ENCODE measurements at places on chromosomes 3 and 15.

GRCh38 chr3:178508443-178508825, 27.8 kb upstream of the KCNMB2 start:
- DNase-seq = no peak

- DNase-seq = no peak
These were observed 164.6 kb downstream of the GMNC start for GRCh38 chr3:190697901-190698300.

- DNase-seq = no peak
These were observed 272.3 kb downstream of the IL5RA start for GRCh38 chr3:2837910-2838309.

GRCh38 chr3:106366352-106366751, 497.5 kb upstream of the CBLB start:
- no peak for DNase-seq

DNA sequence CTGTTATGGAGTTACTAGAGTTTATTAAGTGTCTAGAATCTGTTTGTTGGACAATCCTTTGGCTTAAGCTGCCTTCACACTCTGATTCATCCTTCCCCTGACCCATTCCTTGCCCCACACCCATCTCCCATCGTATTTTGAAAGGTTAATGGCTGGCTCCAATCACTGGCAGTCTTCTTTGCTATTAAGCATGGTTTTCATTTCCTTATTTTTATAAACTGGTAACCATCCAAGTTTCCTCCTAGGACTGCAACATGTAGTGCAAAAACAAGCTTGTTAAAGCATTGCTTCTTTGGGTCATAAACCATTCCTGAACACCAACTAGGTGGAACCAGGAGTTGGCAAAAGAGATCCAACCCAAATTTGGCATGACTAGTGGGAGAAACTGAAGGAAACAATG, 148.4 kb downstream of the DTWD1 start:
- no peak for DNase-seq

GRCh38 chr15:74278207-74278606, 42.1 kb downstream of the CCDC33 start:
- no peak for DNase-seq

DNA sequence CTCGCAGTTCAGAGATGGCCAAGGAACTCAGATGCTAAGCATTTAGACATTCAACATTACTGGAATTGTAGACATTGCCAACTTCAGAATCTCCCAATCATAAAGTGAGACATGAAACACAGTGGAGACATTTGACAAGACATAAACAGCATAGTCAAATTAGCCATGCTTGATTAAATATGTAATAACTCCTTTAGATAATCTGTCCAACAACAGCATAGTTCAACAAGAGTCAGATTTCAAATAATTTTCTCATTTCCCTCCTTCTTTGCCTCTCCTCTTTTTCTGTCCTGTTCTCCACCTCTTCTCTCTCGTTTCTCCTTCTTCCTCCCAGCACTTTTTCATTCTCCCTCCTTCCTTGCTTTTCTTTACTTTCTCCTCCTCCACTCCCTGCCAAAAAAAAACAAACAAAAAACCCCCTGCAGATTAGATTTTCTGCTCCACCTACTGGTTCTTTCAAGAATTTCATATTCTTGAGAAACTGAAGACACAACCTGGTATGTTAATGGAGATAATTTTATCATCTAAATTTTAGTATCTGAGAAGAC, 20.2 kb downstream of the CPOX start:
- DNase-seq = no peak

DNA sequence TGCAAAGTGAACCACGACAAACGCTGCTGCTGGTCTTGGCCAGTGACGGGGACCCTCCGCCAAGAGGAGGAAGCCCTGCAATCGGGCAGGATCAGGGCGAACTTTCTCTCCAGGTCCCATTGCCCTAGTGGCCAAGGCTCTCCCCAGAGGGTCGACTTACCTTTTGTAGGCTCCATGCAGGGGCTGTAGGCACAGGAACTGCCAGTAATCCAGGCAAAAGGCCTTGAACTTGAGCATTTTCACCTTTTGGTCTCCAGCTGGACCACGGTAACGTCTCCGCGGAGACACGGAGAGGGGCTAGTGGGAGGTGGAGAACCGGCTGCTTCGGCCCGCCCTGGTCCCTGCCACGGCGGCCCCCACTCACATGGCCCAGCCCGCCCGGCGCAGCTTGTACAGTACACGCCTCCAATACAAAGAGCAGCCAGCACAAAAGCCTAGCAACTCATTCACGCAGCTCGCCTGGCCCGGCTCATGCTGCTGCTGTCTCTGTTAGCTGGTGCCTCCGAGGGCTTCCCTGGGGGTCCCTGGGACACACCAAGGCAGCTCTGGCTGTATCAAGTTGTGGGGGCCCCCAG, 31.0 kb downstream of the IQSEC1 start:
- no peak for DNase-seq

- DNase-seq = no peak
These were observed 22.2 kb downstream of the DUSP7 start for GRCh38 chr3:52034212-52034611.

DNA sequence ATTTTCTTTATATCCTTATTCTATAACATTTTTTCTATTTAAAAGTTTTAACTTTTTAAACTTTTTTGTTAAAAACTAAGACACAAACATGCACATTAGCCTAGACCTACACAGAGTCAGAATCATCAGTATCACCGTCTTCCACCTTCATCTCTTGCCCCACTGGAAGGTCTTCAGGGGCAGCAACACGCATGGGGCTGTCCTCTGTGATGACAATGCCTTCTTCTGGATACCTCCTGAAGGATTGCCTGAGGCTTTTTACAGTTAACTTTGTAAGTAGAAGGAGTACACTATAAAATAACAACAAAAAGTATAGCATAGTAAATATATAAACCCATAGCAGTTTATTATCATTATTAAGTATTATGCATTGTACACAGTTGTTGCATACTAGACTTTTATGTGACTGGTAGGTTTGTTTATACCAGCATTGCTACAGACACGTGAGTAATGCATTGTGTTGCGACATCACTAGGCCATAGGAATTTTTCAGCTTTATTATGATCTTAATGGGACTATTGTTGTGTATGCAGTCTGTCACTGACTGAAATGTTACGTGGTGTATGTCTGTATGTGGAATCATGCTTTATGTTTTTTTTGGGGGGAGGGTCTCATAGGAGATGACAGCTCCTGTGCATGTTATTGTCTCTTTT, 18.2 kb downstream of the ATP1B3 start:
- no peak for DNase-seq

DNA sequence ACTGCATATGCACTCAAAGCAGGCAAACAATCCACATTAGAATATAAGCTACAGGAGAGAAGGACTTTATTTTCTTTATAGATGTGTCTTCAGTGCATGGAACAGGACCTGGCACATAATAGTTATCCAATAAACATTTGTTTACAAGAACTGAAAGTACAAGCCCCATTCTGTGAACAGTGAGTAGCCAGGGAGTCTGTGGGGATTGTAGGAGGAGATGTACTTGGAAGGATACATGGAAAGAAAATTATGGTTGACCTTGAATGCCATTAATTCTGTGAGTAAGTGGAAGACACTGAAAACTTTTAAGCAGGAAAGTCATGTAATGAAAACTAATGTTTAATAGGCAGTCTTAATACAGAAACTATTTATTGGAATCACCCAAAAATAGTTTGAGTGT, 28.3 kb downstream of the MASP1 start:
- DNase-seq = no peak

GRCh38 chr15:38373016-38373415, 80.9 kb upstream of the FAM98B start:
- no peak for DNase-seq

DNA sequence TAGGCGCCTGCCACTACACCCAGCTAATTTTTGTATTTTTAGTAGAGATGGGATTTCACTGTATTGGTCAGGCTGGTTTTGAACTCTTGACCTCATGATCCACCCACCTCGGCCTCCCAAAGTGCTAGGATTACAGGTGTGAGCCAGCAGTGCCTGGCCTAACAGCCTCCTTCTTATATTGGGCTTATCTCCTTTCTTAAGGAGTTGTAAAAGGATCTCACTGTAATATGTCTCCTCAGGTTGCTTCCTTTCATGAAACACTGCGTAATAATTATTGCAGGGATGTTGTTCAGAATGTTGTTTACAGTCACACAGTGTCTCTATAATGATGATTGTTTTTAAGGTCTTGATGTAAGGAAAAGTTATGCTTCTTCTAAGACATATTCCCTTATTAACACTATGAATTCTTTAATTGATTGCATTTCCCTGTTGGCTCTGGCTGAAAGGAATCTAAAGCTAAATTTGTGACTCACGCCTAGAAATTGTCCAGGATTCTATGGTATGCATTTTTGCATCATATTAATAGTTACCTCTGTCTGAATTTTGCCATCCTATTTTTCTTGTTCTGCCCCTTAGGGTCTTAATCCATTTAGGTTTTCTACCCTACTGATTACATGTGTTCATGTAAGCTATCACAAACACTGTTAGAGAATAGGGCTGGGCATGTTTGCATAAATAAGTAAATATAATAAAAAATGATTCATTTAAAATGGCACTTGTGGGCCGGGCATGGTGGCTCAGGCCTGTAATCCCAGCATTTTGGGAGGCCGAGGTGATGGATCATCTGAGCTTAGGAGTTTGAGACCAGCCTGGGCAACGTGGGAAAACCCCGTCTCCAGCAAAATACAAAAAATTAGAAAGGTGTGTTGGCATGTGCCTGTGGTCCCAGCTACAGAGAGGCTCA, 24.5 kb upstream of the RNF111 start:
- no peak for DNase-seq

DNA sequence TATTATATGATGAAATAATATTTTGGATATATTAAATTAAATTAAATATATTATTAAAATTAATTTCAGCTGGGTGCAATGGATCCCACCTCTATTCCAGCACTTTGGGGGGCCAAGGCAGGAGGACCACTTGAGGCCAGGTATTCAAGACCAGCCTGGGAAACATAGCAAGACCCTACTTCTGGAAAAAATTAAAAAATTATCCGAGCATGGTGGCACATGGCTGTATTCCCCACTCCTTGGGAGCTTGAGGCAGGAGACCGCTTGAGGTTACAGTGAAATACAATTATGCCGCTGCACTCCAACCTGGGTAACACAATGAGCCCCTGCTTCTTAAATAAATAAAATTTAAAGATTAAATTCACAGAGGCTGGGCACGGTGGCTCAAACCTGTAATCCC, 61.4 kb downstream of the SH3BP5 start:
- DNase-seq = no peak

GRCh38 chr3:128486681-128487537, 6.1 kb downstream of the GATA2 start:
- peak; percentile 32 for DNase-seq

- no peak for DNase-seq
These were observed 66.4 kb downstream of the RHCG start for GRCh38 chr15:89429986-89430385.

DNA sequence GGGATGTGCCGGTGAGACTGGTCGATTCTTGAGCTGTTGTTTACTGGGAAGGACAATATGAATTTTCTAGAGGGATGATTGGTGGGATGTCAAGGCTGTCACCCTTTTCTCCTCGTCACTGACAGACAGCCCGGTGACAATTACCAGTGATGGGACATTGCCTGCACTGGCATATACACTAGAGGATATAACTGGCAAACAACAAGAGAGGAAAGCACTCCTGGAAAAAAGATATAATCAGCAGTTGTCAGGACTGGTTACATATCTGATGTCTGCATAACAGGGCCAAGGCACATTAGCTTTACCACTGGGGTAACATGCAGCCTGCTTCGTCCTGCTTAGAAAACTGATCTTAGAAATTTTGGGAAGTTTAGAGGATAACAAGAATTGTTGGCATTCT, 131.1 kb downstream of the ROBO2 start:
- no peak for DNase-seq

DNA sequence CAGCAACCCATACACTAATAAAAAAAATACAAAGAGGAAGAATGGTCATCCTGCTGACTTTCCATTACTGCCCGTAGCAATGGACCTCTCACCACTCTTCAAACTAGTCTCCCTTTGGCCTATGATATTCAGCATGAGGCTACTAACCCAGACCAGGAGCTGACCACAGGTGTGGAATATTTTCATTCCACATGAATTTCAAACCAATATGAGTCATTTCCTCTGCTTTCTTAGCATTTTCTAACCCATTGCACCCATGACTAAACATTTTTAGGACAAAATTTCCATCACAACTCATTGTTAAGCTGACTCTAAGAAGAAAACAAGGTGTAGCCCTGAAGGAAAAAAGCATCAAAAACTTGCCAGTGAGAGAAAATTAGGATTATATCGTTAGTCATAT, 34.0 kb upstream of the ZPLD1 start:
- no peak for DNase-seq

DNA sequence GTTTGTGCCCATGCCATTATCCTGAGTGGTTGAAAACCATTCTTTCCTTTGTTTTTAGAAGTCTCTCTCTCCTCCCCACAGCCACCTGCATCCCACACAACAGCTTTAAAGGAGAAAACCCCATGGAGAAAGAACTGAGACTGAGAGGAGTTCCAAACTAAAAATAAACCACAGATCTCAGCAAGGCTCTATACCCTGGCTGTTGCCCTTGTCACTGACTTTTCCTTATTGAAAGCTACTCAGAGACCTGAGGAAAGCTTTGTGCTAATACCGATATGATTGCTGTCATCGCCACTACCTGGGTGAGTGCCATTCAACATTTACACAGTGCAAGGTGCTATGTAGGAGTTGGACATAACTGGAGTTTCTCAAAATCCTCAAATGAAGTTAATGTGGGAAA, 55.5 kb upstream of the RASGRP1 start:
- no peak for DNase-seq

GRCh38 chr3:32340611-32341365, 50.9 kb upstream of the CMTM7 start:
- DNase-seq = no peak

- DNase-seq = no peak
These were observed 219.0 kb upstream of the ONECUT1 start for GRCh38 chr15:53009093-53009492.

- no peak for DNase-seq
These were observed 98.6 kb downstream of the RPL39L start for GRCh38 chr3:187040516-187041361.

- DNase-seq = no peak
These were observed 774 bp upstream of the TMCO5A start for GRCh38 chr15:37933666-37934065.

GRCh38 chr3:52356126-52356525, 40.0 kb downstream of the DNAH1 start:
- DNase-seq = no peak

DNA sequence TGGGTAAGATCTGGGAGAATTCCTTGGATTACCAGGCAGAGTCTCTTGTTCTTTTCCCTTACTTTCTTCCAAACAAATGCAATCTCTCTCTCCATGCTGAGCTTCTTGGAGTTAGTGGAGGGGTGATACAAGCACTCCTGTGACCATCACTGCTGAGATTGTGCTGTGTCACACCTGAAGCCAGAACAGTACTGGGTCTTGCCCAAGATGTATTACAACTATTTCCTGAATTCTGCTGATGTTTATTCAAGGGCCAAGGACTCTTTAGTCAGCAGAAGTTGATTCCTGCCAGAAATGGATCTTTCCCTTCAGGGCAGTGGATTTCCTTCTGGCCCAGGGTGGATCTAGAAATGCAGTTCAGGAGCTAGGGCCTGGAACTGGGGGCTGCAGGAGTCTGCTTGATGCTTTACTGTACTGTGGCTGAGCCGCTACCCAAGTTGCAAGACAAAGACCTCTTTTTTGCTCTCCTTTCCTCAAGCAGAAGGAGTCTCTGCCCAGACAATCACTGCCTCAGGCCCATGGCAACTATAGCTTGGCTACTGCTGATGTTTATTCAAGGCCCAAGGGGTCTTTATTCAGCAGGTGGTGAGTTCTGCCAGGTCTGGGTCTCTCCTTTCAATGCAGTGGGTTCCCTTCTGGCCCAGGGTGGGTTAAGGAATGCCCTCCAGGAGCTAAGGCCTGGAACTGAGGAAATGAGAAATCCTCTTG, 98.8 kb downstream of the SH3GL3 start:
- DNase-seq = no peak

- DNase-seq = peak; percentile 40
These were observed 36.9 kb downstream of the DNASE1L3 start for GRCh38 chr3:58173669-58174398.
